SW 1271 (cell line): ENCODE measurements at places on chromosomes 4 and X.

GRCh38 chr4:656436-657337, 17.4 kb downstream of the ATP5ME start:
- DNase-seq: no peak

- no peak for DNase-seq
These were observed 6.8 kb downstream of the LHFPL1 start for GRCh38 chrX:112672788-112673560.

GRCh38 chr4:137635108-137635507, 102.8 kb upstream of the PCDH18 start:
- DNase-seq: no peak

- DNase-seq: no peak
These were observed 375.3 kb downstream of the IDS start for GRCh38 chrX:149129767-149130166.

- DNase-seq: no peak
These were observed 73.3 kb downstream of the RAP1GDS1 start for GRCh38 chr4:98334461-98334860.

DNA sequence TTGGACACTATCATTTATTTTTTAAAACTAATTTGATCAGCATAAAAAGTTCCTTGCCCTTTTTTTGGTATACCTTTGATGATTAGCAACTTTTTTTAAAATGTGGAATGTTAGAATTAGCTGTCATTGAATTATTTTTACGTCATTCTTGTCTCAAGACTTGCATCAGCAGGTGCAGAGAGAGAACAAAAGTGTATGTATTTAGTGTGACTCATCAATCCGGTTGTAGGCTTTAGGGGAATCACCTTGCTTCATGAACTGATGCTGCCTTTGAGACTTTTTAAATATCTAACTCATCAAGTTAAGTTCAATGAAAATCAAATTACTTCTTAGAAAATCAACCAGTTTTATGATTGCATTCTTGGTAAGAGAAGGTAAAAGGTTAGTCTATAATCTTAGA, 125.1 kb downstream of the ARX start:
- DNase-seq: no peak

- DNase-seq: no peak
These were observed 10.9 kb upstream of the CLTRN start for GRCh38 chrX:15675490-15675921.

- no peak for DNase-seq
These were observed 44.3 kb upstream of the PAGE4 start for GRCh38 chrX:49784747-49785280.

- no peak for DNase-seq
These were observed 14.0 kb downstream of the OGT start for GRCh38 chrX:71546879-71547278.

DNA sequence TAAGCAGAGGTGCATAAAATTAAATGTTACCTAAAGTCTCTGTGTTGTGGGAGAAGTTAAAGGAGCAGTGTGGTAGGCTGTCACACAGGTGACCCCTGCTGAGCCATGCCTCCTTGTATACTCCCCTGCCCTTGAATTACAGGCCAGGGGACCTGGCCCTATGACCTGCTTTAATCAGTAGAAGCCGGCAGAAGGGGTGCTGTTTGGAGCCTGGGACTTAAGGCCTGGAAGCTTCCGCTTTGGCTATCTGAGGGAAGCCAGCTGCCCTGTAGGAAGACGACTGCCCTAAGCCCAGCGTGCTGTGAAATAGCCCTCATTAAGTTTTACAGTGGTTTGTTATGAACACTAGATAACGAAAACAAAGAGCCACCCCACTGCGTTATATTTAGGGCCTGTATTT, 34.1 kb downstream of the SPINK2 start:
- no peak for DNase-seq

DNA sequence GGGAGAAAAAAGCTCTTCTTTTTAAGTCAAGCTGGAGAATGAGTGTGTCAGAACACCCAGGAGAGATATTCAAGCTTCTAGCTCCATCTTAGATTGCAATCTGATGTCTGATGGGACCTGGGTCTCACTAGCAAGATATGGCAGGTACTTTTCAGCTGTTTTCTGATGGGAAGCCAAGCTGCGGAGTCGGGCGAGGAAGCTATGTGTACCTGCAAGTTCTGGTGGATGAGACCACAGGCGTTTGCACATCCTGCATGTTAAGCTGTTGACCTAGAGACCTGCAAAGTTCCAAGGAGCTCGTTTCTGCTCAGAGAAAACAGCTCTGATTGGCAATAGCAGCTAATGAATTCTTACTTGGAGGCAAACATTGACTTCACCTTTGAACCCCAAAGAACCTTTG, 167.3 kb upstream of the GATB start:
- no peak for DNase-seq

- no peak for DNase-seq
These were observed 8.9 kb downstream of the COPS4 start for GRCh38 chr4:83043801-83044407.

GRCh38 chrX:71282514-71283402, 677 bp upstream of the NONO start:
- no peak for DNase-seq

- no peak for DNase-seq
These were observed 390.8 kb downstream of the ADGRL3 start for GRCh38 chr4:61590881-61591280.

DNA sequence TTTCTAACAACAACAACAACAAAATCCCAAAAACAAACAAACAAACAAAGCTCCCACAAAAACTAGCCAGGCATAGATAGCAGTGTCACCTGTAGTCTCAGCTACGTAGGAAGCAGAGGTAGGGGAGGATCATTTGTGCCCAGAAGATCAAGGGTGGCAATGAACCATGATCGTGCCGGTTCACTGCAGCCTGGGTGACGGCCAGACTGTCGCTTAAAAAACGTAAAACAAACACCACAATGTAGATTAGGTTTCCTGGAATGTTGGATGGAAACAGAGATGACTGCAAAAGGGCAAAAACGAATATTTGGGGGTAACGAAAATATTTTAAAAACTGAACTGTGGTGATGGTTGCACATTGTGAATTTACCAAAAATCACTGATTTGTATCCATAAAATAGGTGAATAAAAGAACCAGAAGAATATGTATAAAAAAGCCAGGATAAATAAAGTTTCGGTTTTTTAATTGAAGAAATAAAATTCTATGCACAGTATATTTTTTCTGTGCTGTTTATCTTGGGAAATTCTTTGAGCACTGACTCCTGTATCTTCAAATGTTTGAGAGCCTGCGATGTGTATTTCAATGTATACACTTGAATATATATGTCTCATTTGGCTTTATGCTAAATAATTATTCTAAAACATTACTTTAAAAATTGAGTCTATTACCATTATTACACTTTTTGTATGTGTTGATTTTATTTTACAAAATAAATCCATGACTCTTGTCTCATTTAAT, 1477.0 kb downstream of the PCDH7 start:
- DNase-seq: no peak

DNA sequence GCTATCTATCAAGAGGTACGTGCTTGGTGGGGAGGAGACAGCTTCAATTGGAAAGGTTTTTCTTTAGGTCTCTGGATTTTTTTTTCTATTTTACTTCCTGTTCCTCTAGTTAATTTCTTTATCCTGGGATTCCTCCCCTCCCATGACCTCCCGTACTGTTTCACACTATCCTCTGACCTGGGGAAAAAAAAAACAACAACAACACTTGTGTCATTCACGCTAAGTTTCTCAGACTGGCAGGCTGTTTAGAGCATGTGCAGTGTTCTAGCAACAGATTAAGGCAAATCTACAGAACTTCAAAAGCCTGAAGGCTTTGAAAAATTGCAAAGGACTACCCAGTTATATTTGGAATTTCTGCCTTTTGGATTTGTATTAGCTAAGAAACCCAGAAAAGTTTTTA, 358.4 kb downstream of the ARHGAP24 start:
- no peak for DNase-seq

GRCh38 chr4:1232661-1233621, 16.0 kb downstream of the CTBP1 start:
- no peak for DNase-seq

GRCh38 chr4:24451870-24452269, 132.5 kb downstream of the DHX15 start:
- DNase-seq: no peak

DNA sequence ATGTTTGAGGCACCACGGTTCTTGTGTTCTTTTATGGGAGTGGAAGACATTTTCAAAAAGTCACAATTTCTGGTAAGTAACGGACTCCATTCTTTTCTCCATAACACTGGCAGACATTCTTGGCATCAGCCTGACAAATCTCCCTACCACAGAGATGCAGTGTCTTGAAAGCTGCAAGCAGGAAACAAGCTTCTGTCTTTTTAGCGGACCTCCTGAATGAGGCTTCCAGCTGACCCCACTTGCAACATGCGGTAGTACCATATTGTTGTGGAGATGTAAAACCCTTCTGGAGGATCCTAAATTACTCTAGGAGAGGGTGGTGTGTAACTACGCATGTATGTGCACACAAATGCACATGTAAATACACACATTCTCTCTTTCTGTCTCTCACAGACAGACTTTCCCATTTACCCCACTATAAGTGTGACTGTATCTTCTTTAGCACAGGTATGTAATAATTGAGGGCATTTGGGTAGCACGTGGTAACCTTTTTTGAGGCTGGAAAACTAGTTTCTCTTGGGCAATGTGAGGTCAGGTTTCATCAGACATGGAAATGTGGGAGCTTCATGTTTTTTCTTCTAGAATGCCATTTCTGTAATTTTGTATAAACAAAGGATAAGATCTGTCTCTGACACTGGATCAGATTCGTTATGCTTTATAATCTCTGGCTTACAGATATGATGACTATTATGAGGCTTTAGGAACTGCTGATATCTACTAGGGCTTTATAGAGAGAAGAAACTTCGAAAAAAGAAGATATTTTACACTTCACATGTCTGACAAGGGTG, 130.1 kb downstream of the MGST2 start:
- no peak for DNase-seq

GRCh38 chrX:37921758-37922157, 74.4 kb upstream of the DYNLT3 start:
- DNase-seq: no peak

DNA sequence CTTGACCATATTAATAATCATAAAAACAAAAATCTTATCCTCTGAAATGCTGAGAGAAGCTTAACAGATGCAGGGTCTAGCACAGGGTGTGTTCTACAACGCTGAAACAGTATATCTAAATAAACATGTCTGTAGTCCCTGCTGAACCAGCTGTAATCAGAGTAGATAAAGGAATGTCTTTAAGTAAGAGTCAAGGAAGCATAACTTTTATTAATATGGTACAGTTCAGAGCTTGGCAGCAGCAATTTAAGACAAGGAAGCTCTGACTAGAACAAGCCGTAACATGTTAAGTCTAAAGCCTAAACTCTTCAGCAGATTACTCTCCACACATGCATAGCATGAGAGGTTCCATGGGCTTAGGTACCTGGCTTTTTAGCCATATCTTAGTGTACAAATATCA, 36.1 kb downstream of the NFKB1 start:
- DNase-seq: no peak

DNA sequence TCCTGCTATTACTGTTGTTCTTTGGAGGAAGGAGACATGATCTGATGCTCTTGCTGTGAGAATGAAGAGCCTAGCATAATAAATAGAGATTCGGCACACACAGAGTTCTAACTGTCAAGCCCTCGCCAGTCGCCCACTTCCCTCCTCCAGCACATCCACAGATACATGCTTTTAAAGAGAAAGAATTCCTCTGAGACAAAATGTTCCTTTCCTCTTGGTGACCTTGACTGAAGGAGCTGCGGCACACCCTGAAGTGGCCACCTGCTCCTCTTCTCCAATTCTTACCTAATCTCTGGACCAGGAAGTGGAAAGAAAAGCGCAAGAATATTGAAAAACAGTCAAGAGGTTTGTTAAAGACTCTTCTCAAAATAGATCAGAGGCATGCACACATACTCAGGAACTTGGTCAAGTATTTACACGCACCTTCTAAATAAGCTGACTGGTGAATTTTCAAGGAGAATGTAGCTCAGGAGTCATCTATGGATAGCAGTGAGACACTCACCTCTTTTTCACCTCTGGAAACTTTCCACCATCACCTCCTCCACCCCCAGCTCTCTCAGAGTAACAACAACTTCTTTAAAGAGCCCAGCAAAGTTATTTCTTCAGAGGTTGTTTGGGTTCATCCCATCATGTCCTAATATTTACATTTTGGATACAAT, 95.4 kb downstream of the PARM1 start:
- no peak for DNase-seq

DNA sequence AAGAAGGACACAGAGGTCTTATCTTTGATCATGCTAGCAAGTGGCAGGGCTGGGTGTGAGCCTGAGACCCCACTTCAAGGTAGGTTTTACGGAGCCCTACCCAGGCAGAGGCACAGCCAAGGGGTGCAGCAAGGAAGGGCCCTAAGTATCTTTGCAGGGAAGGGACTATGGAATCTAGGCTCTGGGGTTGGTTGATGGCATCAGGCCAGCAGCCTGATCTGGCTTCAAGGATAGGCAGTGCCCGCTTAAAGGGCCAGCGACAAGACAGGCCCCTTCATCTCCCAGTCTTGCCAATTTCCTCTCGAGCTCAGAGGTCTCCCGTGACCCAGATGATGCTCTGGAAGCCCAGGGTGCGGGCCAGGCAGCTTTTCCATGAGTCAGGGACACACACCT, 5.8 kb downstream of the ABLIM2 start:
- no peak for DNase-seq

DNA sequence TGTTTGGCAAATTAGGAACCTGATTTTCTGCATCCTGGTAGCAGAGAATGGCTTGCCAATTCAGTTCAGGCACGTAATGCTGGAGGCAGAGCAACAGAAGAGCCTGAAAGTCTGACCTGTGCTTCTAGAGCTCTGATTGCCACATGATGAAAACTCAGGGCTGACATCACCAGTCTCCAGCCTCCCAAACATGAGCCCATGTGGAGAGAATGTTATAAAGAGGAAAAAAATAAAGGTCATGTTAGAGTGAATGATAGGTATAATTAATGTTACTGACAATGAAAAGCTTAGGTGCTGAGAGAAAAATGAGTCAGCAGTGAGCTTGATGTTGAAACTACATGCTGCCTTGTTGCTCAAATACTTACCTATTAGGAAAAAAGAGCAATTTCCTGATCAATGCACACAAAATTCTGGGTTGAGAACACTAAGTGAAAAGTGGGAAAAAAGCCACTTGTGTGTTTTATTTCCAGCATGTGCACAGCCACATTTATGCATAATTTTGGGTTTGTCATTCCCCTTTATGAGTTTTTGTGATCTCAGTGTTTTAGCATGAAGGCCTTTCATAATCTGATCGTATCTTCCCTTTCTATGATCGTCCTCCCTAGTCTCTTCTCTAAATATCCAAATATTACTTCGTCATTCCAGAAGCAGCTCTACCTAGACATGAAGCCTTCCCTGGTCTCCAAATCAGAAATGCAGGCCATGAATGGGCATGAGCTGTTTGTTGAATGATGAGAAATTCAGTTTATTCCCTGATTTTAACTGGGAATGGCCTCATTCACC, 113.3 kb upstream of the CPEB2 start:
- DNase-seq: no peak

DNA sequence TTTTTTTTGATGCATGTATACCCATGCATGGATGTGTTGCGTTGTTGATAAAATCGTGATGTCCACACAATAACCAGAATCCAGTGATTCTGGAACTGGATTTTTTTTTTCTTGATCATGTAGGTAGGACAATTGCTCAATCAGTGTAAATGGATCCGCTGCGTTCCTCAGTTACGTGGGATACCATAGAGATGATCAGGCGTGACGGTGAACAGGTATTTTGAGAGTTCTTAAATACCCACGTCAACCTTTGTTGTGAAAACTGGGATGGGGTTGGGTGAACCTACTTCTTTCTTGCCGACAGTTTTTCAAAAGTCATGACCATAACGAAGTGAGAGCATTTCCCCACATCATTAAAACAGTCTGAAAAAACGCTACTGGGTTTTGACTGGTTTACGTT, 913 bp upstream of the SMIM10L2A start:
- no peak for DNase-seq
